ENCODE measurements at places on chromosomes 4 and X. TPM values are rescaled to one million over a fixed set of nuclear protein-coding genes. Genes with fewer than 3 reads are reported as not detected.

The MAGEA1 gene
- polyA plus RNA-seq: not detected

The RPS6KA6 gene
- polyA plus RNA-seq: not detected

The CXCL13 gene
- not detected for polyA plus RNA-seq

The XPNPEP2 gene
- not detected for polyA plus RNA-seq

The PAGE1 gene
- not detected for polyA plus RNA-seq

The RPL9 gene
- 3,310 TPM for polyA plus RNA-seq

Measured in naive thymus-derived CD4-positive, alpha-beta T cell (primary cell).